ENCODE measurements at places on chromosomes 5 and 9.

DNA sequence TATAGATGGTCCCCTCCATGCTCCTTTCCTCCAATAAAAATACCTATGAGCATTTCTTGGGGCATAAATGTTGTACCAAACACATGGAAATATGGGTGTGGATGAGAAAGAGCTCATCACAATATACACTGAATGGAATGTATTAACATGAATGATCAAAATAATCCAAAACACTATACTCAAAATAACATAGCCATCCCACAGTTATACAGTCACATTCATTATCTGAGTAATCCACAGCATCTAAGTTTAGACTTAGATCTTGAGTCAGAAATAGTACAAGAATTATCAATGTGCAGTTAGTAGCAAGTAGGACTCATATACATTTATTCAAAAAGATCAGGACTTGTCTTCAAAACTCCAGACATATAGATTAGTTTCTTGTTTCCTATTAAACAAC, 175.2 kb upstream of the NREP start:
- no peak for DNase-seq

- no peak for DNase-seq
Observed at GRCh38 chr5:151108566-151108965, 27.7 kb upstream of the TNIP1 start.

DNA sequence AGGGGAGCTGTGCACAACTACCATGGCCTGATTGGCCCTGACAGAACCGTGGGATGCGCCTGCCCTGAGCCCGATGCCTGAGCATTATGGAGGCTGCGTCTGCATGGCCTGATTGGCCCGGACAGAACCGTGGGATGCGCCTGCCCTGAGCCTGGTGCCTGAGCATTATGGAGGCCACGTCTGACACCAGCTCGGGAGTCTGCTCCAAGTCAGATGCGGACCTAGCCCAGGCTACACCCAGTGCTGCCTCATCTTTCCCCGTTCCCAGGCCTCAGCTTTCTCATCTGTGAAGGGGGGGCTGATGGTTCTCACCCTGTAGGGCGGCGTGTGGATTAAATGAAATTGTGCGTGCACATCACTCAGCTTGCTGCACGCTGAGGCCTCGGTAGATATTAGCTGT, 7.3 kb downstream of the CEP72 start:
- no peak for DNase-seq

DNA sequence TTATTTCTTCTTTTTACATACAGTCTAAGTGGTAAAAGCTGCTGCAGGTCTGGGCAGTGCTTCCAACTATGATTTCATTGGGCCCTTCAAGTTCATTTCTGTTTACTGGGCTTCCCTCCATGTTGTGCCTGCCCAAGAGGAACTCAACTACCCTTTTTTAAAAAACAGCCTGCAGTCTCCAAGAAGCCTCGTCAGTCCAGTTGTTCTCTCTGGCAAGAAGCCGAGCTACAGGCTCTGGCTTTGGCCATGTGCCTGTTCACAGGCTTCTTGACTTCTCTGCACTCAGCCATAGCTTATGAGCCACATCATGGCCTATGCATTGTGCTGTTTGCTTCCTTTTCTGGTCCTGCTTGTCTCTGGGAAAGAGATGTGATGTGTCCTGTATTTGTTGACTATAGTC, 119.7 kb upstream of the PJA2 start:
- DNase-seq: no peak

GRCh38 chr5:15026944-15027343, 155.4 kb upstream of the ANKH start:
- DNase-seq: no peak

DNA sequence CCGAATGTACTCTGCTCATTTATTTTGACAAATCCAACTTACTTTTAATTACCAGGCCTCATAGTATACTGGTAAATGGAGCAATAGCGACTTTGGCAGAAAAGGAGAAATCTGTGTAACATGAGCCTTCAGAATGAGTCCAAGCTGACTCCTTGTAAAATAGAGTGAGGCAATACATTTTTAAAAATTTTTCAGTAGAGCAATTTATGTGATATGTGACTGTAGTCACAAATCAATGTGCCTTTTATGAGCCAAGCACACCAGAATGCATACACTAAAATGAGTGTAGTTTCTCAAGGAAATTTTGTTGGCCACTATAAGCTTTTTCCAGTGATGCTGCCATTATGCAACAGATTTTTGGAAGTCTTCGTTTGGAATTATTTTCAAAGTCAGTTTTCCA, 73.8 kb downstream of the SNCAIP start:
- no peak for DNase-seq

GRCh38 chr9:78691542-78691941, 394.6 kb downstream of the PSAT1 start:
- no peak for DNase-seq

GRCh38 chr5:143218517-143219170, 184.8 kb downstream of the NR3C1 start:
- no peak for DNase-seq

- no peak for DNase-seq
Observed at GRCh38 chr9:28215536-28216299, 642.4 kb upstream of the C9orf72 start.

DNA sequence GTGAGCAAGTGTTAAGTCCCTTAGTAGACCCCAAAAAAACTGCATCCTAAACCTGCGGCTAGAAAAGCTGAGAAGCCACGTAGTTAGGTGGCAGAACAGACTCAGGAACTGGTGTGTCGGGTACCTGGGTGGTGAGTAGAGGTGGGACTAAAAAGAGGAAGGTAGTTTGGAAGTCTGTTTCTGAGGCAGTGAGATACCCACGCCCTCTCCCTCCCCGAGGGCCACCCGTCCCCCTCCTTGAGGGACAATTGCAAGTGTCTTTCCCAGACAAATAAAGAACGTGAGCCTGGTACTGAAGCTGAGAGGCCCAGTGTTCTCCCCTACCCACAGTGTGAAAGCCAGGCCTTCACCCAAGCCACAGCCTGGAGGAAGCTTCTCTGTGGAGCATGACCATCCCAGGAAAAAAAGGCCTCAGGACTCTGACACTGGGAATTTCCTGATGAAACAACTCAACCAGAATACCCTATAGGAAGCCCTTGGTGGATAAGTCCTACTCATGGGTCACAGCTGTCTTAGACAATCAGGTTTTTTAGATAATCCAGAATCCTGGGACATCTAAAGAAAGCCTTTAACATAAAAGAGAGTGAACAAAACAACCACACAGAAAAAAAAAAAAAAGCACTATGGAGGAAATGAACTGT, 7.0 kb upstream of the CD74 start:
- no peak for DNase-seq

DNA sequence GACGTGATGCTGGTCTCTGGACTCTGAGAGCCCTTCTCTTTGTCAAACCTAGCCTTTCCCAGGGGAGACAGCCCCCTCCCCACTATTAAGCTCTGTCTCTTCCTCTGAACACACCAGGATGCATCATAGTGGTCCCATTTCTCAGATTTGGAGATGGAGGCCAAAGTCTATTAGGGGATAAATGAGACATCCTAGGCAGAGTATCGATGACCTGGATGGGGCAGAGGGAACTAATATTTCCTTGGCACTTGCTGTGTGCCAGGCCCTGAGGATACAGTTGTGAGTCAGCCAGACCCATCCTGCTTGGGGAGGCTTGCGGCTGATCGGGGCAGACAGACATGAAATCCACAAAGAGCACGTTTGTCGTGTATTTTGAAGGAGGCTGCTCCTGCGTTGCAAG, 5.2 kb downstream of the DNM1 start:
- DNase-seq: no peak

DNA sequence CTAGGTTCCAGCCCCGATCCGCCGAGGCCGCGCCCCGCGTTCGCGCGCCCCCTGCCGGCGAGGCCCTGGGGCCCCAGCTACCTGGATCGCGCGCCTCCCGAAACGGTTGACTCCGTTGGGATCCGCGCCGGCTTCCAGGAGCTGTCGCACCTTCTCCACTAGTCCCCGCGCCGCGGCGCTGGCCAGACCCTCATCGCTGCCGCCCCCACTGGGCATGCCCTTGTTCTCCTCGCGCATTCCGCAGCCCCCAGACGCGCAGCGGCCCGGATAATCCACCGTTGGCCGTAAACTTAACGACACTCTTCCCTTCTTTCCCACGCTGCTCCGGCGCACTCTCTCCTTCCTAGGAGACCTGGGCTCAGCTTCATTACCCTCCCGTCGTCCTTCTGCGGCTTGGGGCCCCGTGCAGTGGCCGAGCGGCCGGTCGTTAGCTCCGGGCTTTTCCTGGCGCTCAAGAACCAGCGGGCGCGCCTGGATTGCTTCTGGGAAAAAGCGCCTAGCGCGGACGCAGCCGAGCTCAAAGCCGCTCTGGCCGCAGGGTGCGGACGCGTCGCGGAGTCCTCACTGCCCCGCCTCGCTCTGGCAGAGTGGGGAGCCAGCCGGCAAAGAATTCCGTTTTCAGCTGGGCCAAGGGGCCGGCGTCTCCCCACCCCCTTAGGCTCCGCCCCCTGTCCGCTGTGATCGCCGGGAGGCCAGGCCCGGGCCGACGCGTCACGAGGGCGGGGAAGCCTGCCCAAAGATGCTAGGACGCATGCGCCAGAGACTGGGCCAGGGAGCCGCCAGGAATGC, at the start of gene CDKN2B:
TSS of gene CDKN2B (minus strand) at position 589 of the 789 bp plus-strand sequence. CDS start at position 237, 352 bp downstream.
- peak; percentile 89 for DNase-seq

GRCh38 chr5:862367-863243, 11.8 kb upstream of the ZDHHC11 start:
- no peak for DNase-seq
